ENCODE measurements at places on chromosomes 3 and 15.

DNA sequence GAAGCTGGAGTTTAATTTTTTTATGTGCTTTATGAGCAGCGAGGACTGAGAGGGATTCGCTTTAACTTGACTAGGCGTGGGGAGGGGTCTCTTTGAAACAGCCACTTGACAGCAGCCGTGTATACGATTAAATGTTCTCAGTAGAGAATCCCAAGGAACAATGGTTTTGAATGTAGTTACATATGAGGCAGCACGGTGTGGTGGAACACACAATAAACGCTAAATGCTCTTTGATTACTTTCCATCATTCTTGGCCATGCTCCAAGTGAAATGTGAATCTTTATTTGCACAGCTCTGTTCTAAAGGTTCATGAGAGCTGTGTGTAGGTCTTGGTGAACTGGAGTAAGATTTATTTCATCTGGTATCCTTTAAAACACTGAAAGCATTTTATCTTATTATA is 251.4 kb upstream of the TGFBR2 start:
- no peak for DNase-seq

- no peak for DNase-seq
These were observed 60.1 kb downstream of the MGLL start for GRCh38 chr3:127762077-127762786.

DNA sequence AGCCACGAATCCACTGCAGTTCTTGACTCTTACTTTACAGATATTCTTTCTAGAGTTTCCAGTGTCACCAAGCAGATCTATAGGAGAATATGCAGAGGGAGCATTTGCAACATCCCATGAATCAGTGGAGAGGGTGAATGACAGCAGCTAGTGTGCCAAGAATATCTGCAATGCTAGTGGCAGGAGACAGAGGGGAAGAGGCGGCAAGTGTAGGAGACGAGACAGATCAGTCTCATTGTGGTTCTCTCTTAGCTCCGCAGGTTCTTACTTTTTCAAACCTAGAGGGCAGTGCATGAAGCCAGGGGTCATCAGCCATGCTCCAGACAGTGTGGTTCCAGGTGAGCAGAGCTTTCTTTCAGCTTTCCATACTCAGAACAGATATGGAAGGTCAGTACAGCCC is 744 bp downstream of the ZNF619 start:
- no peak for DNase-seq

- DNase-seq = no peak
These were observed 32.9 kb downstream of the TIMP4 start for GRCh38 chr3:12125772-12126171.

DNA sequence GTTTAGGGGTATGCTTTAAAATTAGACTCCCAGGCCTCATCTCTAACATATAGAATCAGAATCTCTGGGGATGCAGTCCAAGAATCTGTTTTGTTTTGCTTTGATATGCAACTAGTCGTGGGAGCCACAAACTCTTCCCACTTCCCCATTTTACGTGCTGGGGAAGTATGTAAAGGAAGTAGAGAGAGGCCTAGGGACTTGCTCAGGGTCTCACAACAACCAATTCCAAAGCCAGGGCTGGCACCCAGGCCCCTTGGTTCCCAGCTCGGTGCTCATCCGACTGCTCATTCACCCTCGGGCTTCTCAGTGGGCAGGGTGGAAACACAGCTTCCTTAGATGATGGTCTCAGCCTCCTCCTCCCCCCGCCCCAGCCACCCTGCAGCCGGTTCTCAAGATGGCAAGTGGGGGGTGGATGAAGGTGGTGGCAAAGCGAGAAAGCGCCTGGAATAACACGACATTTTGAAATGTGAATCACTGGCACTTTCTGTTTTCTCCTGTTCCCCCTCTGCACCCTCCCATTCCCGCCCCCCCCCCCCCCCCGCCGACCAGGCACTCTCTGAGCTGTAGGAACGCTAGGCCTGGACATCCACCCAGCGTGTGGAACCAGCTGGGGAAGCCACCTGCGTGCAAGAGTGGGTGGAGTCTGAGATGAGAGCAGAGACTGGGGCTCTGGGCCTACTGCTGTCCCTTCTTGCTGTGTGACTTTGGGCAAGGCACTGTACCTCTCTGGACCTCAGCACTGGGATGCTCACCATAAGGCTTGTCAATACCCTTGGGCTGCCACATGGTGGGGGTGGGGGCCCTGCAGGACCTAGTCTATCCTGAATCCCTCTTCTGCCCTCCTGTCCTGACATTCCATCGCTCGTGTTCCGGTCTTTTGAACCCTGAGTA is 214.5 kb downstream of the RPLP1 start:
- DNase-seq = peak; percentile 67

DNA sequence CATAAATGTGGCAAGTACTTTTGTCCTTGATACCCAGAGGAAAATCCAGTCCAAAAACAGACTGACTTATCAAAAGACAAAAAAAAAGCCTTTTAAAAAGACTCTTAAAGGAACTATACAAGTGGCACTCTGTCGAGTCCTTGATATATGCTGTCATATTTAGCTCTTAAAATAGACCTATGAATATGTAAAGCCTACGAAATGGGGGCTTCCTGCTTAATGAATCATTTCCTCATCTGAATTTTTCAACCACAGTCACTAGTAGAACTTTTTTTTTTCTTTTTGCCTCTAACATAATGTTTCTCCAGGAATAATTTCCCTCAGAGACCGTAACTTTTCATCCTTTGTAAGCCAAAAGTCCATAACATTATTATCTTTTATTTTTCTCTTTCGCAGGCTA is 95.8 kb downstream of the P3H2 start:
- DNase-seq = no peak

DNA sequence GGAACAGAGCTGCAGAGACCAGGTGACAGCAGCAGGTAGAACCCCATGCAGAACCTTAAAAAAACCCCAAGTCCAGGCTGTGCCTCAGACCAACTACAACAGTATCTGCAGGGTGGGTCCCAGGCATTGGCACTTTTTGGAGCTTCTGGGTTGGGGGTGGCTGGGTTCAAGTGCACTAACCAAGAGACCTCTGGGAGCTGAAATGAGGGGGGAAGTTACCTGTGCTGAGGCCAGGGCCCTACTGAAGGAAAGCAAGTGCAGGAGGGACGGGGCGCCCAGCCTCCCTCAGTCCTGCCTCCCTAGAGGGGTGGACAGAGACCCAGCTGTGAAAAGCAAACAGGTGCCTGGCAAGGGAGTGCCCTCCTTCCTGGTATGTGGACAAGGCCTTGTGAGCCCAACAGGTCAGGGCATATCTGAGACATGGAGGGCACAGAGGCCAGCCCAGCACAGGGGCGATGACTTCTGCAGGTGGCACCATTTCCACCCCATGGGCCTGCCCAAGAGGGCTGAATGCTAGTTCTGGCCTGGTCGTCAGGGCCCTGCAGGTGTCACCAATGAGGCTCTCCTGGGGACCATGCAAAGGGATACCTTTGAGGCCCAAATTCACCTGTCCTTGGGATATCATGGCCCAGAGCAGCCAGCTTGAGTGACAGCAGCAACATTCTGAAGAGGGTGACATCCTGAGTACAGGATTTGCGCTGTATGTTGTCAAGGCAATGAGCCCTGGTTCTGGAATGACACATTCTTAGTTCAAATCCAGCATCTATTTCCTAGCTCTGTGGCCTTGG is 18.7 kb downstream of the CTSH start:
- DNase-seq = no peak

- DNase-seq = peak; percentile 8
These were observed at the start of gene GHSR for GRCh38 chr3:172447611-172448579. GHSR (minus strand) TSS chr3:172448456; CDS start chr3:172448413, 43 bp downstream.

DNA sequence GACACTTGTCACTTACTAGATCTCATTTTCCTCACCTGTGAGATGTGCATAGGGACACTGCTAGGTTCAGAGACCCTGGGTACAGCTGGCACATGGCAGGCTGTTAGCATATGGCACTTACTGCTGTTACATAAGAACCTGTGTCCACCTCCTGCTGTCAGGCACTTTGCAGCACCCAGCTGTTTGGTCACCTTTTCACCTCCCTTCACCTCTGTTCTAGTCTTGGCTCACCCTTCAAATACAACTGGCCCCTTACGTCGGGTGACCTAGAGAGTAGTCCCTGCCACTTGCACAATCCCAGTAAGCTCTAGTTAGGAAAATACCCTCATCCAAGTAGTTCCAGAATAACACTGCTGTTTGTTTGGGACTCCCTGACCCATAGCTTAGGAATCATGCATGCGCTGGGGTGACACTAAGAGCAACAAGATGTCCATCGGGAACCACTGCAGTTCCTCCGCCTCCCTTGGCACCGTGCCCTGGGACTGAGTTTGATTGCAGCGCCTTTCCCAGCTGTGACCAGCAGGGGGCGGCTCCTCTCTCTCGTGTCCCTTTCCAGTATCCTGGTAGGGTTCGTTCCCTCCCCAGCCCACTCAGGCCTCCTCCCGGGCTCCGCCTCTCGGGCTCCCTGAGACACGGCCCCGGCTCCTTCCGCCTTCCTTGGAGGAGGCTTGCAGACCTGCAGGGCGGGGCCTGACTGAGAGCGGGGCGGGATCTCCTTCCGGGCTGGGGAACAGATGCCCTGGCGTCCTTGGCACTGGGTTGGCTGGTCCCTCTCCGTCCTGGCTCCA is 78.6 kb downstream of the ABHD5 start:
- peak; percentile 69 for DNase-seq

GRCh38 chr3:39028546-39028945 is 23.2 kb downstream of the SCN11A start:
- no peak for DNase-seq

GRCh38 chr15:28967990-28968389 is 82.2 kb downstream of the APBA2 start:
- no peak for DNase-seq

GRCh38 chr15:53693729-53694475 is 65.6 kb downstream of the WDR72 start:
- no peak for DNase-seq

- DNase-seq = no peak
These were observed 134.6 kb downstream of the SLC25A26 start for GRCh38 chr3:66355394-66355793.

DNA sequence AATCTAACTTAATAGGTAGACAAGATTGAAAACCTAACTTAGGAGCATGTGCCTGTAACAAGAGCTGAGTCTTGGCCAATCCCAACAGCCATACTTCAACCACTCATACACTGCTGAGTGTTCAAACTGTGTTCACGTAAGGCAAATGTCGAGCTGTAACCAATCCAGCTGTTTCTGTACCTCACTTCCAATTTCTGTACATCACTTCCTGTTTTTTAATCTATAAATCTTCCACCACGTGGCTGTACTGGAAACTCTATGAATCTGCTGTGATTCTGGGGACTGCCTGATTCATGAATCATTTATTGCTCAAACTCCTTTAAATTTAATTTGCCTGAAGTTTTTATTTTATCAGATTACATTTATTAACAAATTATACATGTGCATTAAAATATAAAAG is 44.6 kb upstream of the NEDD4 start:
- DNase-seq = no peak

- no peak for DNase-seq
These were observed 116.3 kb downstream of the CLSTN2 start for GRCh38 chr3:140051019-140051957.

DNA sequence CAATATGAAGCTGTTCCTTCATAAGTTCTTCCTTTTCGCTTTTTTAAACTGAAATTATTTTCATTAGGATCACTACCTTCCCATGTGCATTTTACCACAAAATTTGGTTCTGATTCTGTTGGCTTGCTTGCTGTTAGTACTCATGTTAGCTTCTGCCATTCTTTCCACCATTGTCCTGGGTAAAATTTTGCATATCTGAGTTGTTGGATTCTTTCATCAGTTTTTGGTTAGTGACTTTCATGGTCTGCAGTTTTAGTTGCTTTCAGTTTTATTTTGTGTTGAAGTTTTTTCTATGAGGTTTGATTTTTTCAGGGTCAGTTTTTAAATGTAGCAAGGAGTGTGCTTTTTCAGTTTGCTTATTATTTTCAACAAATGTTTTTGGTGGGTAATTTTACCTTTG is 71.9 kb downstream of the SMAD3 start:
- no peak for DNase-seq

GRCh38 chr3:52525680-52526561 is 7.7 kb downstream of the NT5DC2 start:
- DNase-seq = no peak

GRCh38 chr3:86771741-86772512 is 219.0 kb downstream of the VGLL3 start:
- no peak for DNase-seq

GRCh38 chr15:70791259-70791658 is 27.9 kb upstream of the UACA start:
- no peak for DNase-seq

GRCh38 chr3:13934813-13935212 is 54.9 kb upstream of the WNT7A start:
- DNase-seq = no peak

DNA sequence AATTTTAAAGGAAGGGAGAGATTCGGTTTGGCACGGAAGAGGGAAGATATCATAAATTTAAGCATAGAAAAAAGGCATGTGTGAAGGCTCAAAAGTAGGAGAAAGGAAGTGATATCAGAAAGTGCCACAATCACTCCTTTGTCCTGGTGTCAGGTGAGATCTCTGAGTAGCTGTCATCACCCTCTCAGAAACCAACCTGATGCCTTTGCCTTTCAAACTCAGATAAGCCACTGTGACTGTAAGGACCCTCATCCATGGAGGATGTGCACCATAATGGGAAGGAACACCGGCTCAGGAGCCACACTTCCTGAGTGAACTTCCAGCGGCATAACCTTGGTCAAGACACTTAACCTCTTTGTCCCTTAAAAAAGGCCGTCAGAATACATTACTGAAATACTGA is 318.7 kb upstream of the SEMA6D start:
- no peak for DNase-seq

DNA sequence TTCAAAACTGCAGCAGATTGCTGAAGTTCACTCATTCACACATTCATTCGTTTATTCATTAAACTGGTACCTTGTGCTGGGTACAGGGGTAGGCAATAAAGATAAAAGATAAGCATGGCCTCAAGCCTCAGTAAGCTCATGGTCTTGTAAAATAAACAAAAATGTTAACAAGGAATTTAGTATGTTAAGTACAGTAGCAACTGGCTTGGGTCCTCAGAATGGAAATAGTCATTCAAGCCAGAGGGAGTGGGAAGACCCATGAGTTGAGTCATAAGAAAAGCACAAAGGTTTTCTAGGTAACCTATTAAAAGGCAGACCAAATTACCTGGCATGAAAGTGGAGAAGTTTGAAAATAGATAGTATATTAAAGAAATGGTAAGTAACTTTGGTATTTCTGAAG is 163.3 kb downstream of the CDIN1 start:
- DNase-seq = no peak

DNA sequence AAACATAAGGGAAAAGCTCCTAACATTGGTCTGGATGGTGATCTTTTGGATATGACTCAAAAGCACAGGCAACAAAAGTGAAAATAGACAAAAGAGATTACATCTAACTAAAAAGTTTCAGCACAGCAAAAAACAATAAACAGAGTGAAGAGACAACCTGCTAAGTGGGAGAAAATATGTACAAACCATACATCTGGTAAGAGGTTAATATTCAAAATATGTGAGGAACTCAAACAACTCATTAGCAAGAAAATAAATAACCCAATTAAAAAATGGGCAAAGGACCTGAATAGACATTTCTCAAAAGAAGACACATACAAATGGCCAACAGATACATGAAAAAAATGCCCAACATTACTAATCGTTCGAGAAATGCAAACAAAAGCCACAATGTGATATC is 19.0 kb upstream of the NR1I2 start:
- DNase-seq = no peak

Measured in GM12891 (cell line).